ENCODE measurements at places on chromosomes 7 and 10. TPM values are rescaled to one million over a fixed set of nuclear protein-coding genes. Genes with fewer than 3 reads are reported as not detected.

Gene ADAMTS14
- 0.28 TPM for total RNA-seq

DNA sequence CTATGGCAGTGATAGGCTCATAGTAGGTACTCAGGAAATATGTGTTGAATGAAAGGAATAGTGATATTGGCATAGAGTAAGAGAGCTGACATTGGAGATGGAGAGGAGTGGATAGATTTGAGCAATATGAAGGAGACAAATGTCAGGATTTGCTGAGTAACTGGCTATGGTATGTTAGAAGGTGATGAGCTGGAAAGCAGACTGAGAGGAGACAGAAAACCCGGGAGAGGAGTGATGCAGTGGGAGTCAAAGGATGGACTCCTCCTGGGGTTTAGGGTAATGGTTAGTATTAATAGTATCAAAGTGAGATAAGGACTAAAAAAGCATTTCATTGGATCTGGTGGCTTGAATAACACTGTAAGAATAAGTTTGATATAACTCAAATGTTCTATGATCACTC is 64.8 kb downstream of the CD36 start:
- no peak for DNase-seq

Gene PLXDC2
- total RNA-seq = 19.6 TPM

Gene CDHR3
- total RNA-seq = 3.9 TPM

GRCh38 chr7:128697302-128697905 is 25.3 kb downstream of the GARIN1A start:
- no peak for DNase-seq

Gene SLC25A28
- 16.0 TPM for total RNA-seq

Gene STRIP2
- 1.1 TPM for total RNA-seq

DNA sequence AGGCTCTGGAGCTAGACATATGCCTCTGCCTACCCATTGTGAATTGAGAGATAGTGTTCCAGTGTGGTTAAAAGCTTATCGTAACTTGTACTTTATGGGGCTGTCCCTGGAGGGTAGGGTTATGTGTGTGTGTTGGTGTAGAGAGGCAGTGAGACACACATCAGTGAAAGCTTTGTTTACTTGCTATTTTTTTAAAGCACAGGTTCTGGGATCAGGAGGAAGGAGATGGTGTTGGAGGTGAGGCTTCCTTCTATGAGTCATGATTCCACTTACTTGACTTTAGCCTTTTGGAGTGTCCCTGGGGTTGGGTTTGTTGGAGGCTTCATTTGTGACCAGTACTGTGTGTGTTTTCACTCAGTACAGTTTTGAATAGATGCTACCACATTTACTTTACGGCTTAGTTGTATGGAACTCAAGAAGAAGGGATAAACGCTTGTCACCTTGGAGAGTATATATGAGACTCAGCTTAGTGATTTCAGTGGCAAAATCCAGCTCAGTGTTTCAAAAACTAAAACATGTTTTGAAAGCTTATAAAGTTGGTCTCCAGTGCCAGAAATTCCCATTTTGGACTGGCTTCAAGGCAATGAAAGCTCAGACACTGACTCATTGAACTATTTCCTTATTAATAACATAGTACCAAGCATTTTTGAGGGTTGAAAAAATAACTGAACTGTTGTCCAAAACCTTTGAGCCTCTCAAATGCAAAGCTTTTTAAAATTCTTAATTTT is 106.2 kb downstream of the PLXDC2 start:
- DNase-seq = peak; percentile 49

- DNase-seq = no peak
Observed at GRCh38 chr10:92267343-92267742, 23.5 kb downstream of the CPEB3 start.

DNA sequence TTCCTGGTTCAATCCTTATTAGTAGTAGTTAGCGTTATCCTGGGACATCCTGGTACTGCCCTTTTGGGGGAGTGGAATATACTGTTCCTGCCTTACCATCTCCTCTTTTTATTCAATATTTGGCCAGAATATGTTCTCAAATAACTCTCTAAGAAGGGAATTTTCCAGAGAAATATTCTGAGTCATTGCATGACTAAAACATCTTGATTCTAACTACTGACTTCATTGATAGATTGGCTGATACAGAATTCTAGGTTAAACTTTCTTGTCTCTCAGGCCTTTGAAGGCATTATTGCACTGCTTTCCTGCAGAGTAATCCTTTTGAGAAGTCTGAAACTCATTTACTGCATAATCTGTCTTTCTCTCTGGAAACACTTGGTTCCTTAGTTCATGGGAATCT is 275.5 kb upstream of the DGKB start:
- DNase-seq = no peak

- no peak for DNase-seq
Observed at GRCh38 chr7:42831006-42831717, 80.7 kb downstream of the C7orf25 start.

DNA sequence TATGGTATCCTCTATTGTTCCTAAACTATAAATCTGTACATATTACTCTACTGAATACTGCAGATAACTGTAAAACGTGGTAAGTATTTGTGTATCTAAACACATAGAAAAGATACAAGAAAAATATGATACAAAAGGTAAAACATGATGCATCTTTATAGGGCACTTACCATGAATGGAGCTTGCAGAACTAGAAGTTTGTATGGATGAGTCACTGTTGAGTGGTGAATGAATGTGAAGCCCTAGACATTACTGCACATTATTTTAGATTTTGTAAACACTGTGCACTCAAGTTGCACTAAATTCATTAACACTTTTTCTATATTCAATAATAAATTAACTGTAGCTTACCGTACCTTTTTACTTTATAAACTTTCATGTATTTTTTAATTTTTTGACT is 357.5 kb downstream of the ZWINT start:
- no peak for DNase-seq

Gene AKR1C8
- total RNA-seq = not detected

GRCh38 chr10:76034353-76035205 is 603.2 kb downstream of the LRMDA start:
- DNase-seq = no peak

Gene RNF133
- total RNA-seq = 1.0 TPM

Gene C7orf33
- total RNA-seq = not detected

GRCh38 chr7:110609336-110609735 is 481.6 kb upstream of the LRRN3 start:
- DNase-seq = no peak

Gene MYL10
- total RNA-seq = not detected

DNA sequence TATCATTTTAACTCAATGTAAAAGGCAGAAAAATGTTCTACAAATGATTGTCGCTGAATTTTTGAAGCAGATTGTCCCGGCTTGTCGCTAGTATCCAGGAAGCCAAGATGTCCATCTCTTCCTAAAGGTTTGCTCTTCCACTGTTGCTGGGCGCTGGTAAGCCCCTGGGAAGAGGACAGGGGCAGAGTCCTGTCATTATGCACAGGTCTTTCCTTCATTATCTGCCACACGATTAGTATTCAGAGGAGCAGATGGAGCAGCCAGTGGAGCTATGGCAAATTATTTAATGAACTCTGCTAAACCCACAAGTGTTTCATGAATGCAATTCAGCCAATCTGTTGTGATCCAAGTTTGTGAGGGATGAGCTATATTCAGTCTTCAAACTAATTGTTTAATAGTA is 499.1 kb upstream of the NRP1 start:
- no peak for DNase-seq

GRCh38 chr7:90250601-90251303 is 5.8 kb downstream of the CFAP69 start:
- no peak for DNase-seq

Gene CHRM2
- 0.40 TPM for total RNA-seq

DNA sequence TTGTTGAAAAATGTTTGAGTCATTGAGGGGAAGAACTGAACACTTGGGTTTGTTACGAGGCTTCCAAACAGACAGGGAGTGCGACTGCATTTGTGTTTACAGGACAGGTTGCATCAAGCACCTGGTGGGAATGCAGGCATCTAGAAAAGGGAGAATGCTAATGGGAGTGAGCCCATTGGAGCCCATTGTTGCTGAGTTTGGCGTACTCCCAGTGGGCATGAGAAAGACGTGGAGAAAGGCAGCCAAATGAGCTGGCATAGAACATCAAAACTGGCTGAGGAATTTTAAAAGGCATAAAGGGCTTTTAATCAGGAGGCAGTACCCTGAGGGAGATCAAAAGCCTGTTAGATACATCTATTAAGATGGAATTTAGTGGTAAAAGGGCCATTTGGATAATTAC is 171.6 kb upstream of the NPSR1 start:
- DNase-seq = peak; percentile 65

- DNase-seq = no peak
Observed at GRCh38 chr7:103887853-103888602, 101.4 kb downstream of the RELN start.

DNA sequence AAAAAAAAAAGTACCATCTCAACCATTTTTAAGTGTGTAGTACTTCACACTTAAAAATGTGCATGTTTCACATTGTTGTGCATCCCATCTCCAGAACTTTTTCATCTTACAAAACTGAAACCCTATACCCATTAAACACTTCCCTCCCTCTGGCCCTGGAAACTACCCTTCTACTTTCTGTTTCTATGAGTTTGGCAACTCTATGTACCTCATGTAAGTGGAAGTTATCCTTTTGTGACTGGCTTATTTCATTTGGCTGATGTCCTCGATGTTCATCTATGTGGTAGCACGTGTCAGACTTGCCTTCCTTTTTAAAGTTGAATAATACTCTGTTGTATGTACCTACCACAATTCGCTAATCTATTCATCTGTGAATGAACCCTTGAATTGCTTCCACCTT is 12.2 kb downstream of the KCNMA1 start:
- DNase-seq = no peak

Gene LRRC17
- 9.8 TPM for total RNA-seq

Gene NKX2-3
- total RNA-seq = not detected

Gene GRM8
- total RNA-seq = 1.3 TPM

Gene CLCN1
- 0.23 TPM for total RNA-seq

- no peak for DNase-seq
Observed at GRCh38 chr7:156074084-156074483, 261.8 kb upstream of the SHH start.

GRCh38 chr7:131322861-131323260 is 4.8 kb upstream of the MKLN1 start:
- DNase-seq = no peak

DNA sequence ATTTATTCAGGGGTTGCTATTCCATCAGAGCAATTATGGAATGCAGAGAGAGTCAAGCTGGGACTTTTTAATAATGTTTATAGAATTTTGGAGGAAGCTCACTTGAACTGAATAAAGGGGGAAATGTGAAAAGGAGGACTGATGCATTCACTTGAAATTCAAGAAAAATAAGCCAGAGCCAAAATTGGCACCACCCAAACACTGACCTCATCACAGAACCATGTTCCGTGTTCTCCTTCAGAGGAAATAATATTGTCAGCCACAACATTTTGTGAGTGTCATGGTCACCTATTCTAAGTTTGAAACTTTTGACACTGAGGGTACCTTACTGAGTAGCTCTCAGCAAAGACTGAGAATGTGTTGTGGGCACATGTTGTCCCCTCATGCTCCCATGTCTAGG is 207.0 kb downstream of the ANK3 start:
- no peak for DNase-seq

Gene UCN3
- not detected for total RNA-seq

- no peak for DNase-seq
Observed at GRCh38 chr10:8365935-8366911, 311.7 kb downstream of the GATA3 start.

DNA sequence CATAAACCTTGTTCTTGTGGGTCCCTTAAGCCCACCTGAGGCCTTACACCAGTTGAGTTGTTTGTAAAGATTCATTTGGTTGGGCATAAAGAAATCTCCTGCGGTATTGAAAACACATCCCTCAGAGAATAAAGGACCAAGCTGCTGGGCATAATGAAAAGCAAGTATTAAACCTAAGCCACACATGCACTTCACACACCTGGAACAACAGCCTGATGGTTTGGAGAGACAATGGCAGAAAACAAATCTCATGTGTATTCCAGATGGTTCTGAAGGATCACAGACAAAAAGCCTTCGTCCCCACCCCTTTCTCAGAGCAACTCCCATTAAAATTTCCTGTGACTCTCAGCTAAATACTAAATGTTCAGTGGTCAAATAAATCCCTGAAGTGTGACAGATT is 44.2 kb downstream of the FEZF1 start:
- no peak for DNase-seq

Gene RPEL1
- not detected for total RNA-seq

- peak; percentile 74 for DNase-seq
Observed at GRCh38 chr10:132570771-132571649, 33.4 kb downstream of the INPP5A start.

Gene FAM241B
- total RNA-seq = 13.4 TPM

DNA sequence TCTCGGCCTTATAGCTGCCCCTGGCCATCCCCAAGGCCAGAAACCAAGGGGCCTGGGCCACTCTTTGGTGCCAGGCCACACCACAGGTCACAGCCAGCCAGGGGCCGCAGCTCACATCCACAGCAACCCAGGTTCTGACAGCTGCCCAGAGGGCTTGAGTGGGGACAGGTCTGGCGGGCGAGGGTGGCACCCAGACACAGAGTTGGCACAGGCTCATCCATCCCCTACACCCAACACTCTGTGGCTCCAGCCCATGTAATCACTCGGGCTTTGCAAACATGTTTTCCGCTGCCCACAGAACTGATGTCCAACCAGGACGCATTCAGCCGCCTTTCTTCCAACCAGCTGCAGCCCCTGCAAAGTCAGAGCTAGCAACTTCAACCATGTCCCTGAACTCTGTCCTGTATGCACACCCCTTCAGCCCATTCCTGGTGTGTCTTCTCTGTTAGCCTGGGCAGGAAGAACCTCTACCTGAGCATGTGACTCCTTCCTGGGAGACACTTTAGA is 57.7 kb upstream of the PPP2R2D start:
- DNase-seq = no peak

Gene CCL24
- not detected for total RNA-seq

DNA sequence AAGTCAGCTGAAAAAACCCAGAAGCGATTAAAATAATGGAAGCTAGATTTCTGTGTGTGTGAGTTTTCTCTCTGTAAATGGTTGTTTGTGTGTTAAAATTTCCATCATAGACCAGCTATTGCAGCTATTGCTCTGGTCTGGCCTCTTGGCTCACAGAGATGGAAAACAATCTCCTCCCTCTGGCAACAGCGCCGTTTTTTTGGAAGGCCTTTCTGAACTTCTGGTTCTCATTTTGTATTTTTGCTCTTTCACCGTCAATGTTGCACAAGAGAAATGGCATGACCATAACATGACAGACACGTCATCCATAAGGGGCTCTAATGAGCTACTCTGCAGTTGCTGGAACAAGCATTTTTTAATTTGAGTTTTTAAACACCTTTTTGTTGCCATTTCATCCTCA is 91.0 kb downstream of the CUBN start:
- DNase-seq = no peak

DNA sequence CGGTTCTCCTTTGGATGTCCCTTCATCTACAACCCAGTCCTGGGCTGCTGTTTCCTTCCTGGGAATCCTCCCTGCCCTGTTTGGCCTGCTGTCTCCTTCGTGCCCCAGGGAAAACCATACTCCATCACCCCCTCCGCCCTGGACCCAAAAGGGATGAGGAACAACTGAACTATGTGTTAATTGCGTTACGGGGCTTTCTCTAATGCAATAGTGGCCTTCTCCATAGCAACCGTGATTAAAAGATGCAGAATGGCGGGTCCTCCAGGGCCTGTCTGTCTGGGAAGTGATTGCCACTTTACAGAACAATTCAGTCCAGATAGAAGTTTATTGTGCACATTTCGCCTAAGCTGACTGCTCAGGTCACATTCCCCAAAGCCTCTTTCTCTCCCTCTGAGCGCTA is 112.0 kb upstream of the FGFR2 start:
- no peak for DNase-seq

Data from prostate gland (tissue), 2 donors.